ENCODE measurements at places on chromosomes 6 and 20. TPM values are rescaled to one million over a fixed set of nuclear protein-coding genes. Genes with fewer than 3 reads are reported as not detected.

SRMS gene
- not detected for total RNA-seq

MYBL2 gene
- total RNA-seq, result 0.21 TPM

BIRC7 gene
- 0.21 TPM for total RNA-seq

GID8 gene
- 31.9 TPM for total RNA-seq

SLC25A27 gene
- 0.10 TPM for total RNA-seq

MCM8 gene
- 2.0 TPM for total RNA-seq

MTCH1 gene
- 176 TPM for total RNA-seq

RGS17 gene
- total RNA-seq, result not detected

ZSCAN23 gene
- total RNA-seq, result 0.73 TPM

ZFP57 gene
- not detected for total RNA-seq

RAET1G gene
- not detected for total RNA-seq

NPEPL1 gene
- 25.5 TPM for total RNA-seq

SIM1 gene
- total RNA-seq, result not detected

RSPO3 gene
- not detected for total RNA-seq

SNAI1 gene
- total RNA-seq, result 5.8 TPM

C6orf163 gene
- 2.0 TPM for total RNA-seq

IL17A gene
- not detected for total RNA-seq

C20orf202 gene
- total RNA-seq, result not detected

SSTR4 gene
- total RNA-seq, result not detected

SYNDIG1 gene
- total RNA-seq, result not detected

CNPY3 gene
- total RNA-seq, result 77.1 TPM

JAG1 gene
- 8.3 TPM for total RNA-seq

NAPB gene
- total RNA-seq, result 11.8 TPM

PTCRA gene
- total RNA-seq, result 6.9 TPM

PDRG1 gene
- total RNA-seq, result 3.7 TPM

HLA-DPA1 gene
- total RNA-seq, result 271 TPM

All from mononuclear cell (primary cell).